ENCODE measurements at places on chromosomes 3 and 15.

- DNase-seq = no peak
These were observed 614 bp upstream of the MINDY2 start for GRCh38 chr15:58770519-58770856.

GRCh38 chr15:101001796-101002195 lies 82.6 kb downstream of the LRRK1 start:
- DNase-seq = no peak

GRCh38 chr15:82768414-82769054 lies 37.3 kb downstream of the FSD2 start:
- no peak for DNase-seq

- no peak for DNase-seq
These were observed 15.3 kb upstream of the TMEM115 start for GRCh38 chr3:50374363-50375257.

DNA sequence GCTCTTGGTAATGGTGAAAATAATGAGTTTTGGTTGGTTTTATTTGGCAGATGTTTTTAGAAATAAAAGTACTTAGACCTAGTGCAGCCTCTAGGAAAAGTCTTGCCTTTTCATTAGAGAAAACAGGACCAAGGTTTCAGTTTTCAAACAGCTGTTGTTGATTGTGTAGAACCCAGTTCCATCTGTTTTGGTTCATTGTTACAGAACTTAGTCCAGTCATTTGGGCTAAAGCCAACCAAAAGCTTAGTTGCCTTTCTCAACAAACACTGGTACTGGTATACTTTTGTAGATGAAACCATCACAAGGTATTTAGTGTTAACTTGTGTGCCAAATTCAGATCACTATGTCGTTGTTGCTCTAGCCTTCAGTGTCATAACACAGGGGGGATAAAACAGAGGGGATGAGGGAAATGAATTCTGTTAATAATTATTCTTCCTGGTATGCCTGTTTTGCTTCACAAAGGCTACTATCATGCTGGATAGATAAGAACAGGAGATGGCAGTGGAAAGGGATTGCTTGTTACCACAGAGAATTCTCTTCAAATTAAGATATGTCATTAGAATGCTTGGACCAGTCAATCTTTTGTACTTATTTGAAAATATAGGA lies 12.6 kb upstream of the APH1B start:
- no peak for DNase-seq

- DNase-seq = peak; percentile 11
These were observed 41.2 kb downstream of the KLF13 start for GRCh38 chr15:31367730-31368344.

DNA sequence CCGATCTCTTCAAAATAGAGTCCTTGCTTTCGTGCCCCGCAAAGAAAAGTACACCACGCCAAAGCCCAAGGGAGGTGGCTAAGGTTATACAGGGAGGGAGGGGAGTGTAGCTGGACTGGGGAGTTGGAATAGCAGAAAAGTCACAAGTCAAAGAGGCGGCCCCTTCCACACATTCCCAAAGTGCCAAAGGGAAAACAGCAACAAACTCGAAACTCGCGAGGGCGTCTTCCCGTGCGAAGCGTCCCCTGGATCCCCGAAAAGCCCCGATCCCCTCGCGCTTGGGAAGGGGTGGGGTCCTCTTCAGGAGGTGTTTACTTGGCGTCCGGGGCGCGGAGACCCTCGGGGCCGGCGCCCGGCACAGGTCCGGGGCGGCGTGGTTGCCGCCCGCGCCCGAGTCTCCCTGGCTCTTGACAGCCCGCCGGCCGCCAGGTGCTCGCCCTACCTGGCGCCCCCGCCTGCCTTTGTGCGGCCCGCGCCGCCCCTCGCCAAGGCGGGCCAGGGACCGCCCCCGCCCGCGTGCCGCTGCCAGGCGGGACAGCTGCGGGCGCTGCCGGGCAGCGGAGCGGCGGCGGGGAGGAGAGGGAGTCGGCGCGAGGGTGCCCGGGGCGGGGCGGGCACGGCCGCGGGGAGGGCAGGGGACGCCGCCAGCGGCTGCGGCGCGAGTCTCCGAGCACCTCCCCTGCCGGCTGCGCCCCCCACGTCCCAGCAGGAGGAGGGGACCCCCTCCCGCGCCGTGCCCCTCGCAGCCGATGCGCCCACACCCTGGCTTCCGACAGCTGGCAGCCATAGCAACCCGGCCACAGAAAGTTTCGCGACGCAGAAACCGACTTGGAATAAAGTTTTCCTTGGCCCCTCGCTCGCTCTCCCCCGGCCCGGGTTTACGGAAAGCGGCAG lies 966 bp downstream of the MYO1E start:
- DNase-seq = no peak

DNA sequence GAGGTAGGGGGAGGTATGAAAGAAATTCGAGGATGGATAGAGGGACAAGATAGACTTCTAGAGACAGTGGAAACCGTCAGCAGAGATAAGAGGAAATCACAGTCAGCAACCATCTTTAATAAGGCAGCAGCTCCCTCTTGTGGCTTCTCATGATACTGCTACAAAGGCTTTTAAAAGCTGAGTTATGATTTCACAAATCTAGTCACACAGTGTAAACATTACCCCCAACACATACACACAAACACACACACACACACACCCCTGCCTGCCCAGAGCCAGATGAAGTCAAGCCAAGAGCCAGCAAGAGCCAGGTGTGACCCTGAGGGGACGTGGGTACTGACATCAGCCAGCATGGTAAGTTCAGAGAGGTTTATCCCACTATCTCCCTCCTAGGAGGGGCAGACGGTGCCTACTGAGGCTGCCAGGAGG lies 18.9 kb upstream of the TGM5 start:
- DNase-seq = peak; percentile 8

- DNase-seq = no peak
These were observed 213.4 kb upstream of the PEX5L start for GRCh38 chr3:180250172-180250571.

DNA sequence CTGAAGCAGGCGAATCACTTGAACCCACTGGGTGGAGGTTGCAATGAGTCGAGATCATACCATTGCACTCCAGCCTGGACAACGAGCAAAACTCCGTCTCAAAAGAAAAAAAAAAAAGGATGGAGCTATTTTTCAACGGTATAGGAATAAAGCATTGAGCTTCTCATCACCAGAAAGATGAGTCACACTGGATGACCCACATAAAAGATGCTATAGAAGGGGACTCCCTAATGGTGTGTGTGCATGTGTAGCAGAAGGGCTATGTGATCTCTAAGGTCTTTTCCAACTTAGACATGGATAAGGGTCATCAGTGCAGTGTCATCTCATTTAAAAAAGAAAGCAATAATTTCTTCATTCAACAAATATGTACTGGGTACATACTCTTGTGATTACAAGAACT lies 476.0 kb downstream of the MFSD1 start:
- no peak for DNase-seq

DNA sequence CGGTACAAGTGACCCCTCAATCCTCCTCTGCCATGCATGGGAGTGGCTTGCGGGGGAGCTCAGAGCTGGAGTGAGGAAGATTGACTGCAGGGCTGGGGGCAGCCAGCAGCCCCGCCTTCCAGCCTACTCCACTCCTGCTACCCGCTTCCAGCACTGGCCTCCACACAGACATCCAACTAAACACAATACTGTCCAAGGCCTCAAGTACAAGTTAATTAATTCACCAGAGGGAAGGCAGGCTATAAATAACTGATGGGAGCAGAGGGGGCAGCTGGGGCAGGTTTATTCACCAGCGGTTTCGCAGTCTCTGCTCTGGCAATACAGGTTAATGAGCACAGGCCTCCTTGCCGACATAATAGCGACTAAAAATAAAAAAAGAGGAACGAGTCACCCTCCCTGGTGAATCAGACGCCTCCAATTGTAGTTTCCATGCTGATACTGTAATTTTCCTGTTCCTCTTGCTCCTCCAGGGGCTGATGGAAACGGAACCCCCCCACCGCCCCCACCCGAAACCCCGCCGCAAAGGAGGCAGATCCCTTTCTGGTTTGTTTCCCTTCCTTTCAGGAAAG lies 166.4 kb upstream of the TLE3 start:
- DNase-seq = no peak

DNA sequence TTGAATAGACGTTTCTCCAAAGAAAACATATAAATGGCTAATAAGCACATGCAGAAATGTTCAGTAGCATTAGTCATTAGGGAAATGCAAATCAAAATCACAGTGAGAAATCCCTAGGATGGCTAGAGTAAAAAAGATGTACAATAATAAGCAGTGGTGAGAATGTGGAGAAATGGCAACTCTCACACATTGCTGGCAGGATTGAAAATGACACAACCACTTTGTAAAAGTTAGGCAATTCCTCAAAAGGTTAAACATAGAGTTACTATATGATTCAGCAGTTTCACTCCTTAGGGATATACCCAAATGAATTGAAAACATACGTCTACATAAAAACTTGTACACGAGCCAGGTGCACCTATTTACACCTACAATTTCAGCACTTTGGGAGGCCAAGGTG lies 108.7 kb downstream of the ITPR1 start:
- no peak for DNase-seq

DNA sequence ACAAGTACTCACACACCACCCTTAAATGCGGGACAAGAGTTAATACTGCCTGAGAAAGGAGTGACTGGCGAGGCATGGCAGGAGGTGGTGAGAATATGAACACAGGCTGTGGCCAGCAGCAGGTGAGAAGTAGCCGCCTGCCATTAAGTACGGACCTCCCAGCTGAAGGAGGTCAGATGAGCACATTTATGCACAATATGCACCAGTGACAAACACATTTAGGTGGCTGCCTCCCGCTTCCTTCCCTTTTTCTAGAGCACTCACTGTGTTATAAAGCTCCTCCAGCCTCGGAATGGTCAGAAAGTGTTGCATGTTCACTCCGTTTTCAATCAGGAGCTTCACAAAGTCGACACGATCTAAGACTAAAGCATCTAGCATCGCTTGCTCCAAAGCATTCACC lies 52.4 kb downstream of the TRPM1 start:
- DNase-seq = no peak

- DNase-seq = no peak
These were observed 214.6 kb upstream of the UBE2E2 start for GRCh38 chr3:22988566-22988965.

DNA sequence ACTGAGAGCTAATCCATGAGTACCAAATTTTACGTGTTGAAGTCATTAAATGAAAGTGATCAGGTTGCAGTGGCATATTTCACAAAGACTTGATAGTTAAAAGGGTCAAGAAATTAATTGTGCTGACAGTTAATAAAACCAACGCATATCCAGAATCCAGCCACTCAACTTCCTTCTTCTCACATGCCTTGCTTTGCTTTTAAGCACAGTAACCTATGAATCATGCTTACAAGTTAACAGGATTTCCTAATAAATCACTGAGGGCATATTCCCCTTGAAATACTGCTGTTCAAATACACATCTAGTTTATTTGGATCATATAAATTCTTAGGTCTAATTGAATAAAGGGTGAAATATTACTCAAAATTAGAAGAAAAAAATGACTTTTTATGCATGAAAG lies 801.5 kb upstream of the EPHA6 start:
- no peak for DNase-seq

DNA sequence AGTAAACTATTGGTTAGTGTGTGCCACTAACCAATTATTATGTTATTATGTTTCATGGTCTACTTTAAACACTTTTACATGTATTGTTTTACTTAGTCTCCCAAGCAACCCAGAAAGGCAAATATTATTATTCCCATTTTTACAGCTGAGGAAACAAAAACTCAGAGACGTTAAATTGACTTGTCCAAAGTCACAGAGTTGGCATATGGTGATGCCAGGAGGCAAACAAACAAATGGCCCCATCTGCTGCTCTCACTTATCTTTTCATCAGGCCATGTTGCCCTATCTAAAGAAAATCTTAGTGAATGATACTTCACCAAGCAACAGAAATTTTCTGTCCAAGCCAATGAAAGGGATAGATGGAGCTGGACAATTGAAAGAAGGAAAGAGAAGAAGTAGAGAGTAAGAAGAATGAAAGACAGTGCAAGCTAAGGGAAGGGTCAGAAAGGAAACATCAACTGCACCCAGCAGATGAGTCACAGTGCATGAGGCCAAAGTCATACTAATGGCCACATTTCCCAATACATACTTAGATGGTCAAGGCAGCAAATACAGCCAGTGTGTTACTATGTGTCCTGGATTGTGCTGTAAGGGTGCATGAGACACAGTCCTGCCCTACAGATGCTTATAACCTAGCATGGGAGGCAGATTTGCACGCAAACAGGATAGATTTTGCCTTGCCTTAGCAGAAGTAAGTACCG lies 266.9 kb downstream of the KCNMB2 start:
- DNase-seq = no peak

DNA sequence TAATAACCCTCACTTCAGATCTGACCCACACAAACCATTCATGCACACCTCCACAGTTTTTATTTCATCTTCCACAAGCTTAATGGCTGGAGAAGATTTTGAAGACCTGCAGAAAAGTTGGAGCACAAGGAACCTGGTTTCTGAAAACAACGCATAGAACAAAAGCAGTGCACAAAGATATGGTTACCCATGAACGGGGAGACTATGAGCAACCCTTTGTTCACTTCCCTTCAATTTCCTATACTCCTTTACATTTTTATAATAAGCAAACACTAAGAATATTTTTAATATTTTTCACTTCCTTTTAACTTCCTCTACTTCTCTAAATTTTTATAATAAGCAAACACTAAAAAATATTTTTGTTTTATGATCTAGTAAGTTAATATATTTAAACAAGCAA lies 103.5 kb upstream of the UBE2E2 start:
- DNase-seq = no peak

- DNase-seq = no peak
These were observed 12.2 kb downstream of the ERC2 start for GRCh38 chr3:56456117-56456516.

- no peak for DNase-seq
These were observed 105.5 kb upstream of the PROK2 start for GRCh38 chr3:71890356-71890931.

DNA sequence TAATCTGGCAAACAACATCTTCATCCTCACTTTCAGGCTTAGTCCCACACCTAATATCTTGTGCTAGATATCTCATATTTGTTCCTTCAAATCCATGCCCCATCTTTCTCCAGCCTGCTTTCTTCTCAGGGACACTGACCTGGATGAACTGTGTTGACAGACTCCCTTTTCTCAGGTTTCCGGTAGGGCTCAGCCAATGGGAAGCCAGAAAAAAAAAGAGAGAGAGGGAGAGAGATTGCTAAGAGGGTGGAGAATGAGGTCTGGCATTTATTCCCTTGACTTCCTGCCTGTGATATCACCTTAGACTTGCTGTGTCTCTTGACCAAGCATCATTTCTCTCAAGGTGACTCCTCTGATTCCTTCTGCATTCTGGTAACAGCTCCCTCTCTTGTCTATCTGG lies 145.6 kb upstream of the ABI3BP start:
- DNase-seq = no peak

DNA sequence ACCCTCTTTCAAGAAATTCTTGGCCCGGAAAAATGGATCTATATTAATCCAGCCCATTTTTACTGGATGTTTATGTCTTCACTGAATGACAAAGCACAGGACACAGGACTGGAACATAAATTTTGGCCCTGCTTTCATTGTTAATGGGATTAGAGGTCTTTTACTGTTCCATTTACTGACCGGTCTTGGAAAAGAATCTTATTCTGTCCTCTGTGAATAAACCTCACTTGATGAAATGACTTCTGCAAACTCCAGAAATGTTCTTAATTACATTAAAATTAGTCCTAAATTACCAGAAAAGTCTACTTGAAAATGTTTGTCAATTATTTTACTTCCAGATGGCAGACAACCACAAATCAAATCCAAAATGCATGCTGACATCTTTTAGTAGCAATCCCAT lies 79.3 kb upstream of the SLC24A5 start:
- DNase-seq = no peak

GRCh38 chr3:194572944-194573491 lies 60.2 kb downstream of the TMEM44 start:
- DNase-seq = no peak

Measured in stimulated activated naive CD4-positive, alpha-beta T cell treated with Interleukin-2 at 50 U/mL for 16 hours (primary cell).